Epithelial cell of esophagus (primary cell): ENCODE measurements at places on chromosomes 5 and 9.

DNA sequence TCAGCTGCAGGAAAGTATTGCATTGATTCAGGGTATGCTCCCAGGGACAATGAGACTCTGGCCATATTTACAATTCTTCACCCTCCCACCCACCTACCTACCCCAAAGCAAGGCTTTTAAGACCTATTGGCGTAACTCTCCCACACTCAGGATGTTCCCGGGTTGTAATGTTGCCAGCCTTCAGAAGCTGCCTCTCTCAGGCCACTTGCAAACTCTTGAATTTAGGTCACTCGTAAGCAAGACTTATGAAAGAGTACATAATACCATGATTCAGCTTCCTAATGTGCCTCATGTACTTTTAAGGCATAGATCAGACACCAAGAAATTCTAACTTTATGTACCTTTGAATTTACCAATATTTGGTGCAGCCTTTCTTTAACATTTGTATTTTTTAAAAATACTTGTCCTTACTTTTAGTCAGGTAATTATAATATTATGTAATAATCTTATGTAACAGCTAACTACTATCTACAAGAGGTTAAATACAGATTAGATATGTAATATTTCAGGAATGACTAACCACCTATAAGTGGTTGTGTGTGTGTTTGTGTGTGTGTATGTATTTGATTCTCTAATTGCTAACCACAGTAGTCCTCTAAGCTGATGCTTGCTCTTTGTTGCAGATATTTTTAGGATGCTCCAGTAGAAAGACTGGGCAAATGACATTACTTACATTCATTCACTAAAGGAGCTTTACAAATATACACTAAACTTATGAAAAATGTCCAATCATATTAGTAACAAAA, 630.5 kb upstream of the MEF2C start:
- DNase-seq, result no peak

DNA sequence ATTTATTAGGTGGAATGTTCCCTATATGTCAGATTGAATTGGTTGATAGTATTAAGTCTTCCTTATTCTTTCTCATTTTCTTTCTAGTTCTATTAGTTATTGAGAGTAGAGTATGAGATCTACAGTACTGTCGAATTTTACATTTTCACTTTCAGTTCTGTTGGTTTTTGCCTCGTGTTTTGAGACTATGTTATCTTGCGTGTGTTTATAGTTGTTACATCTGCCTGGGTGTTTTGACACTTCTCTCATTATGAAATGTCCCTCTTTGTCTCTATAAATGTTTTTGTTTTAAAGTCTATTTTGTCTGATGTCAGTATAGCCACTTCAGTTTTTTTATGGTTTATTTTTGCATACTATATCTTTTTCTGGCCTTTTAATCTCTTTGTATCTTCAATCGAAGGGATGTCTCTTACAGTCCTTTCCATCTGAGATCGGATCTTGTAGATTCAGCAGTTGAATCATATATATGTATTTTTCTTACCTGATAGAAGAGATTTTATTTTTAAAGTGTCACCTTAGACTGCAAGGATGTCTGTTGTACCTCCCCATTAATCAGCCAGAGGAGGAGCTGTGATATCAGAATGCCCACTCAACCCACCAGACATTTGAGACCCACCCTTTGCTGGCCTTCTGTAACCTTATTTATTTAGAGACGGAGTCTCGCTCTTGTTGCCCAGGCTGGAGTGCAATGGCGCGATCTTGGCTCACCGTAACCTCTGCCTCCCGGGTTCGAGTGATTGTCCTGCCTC, 20.7 kb downstream of the EHMT1 start:
- DNase-seq, result no peak

DNA sequence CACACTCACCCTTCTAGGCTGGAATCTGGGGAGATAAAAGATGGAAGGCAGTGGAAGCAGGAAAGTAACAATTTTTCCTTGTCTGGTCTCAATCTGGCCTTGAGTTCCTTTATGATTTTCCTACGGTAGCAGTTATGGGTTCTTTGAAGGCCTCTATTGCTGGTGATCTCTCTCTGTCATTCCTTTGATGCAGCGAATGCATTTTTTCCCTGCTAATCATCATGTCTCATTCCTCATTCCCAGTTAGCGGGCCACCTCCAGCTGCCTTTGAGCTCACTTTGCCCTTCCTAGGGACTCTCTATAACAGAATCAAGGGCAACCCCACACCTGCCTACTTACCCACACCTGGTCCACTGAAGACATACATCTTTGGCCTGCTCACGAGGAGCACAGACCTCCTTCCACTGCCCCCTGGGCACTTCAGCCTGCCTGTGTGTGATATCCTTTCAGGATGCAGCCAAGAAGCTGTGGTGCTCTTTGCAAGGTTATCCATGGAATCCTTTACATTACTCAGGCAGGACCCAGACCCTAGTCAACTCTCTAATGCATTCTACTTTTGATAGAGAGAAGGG, 191.7 kb downstream of the DRD1 start:
- no peak for DNase-seq

DNA sequence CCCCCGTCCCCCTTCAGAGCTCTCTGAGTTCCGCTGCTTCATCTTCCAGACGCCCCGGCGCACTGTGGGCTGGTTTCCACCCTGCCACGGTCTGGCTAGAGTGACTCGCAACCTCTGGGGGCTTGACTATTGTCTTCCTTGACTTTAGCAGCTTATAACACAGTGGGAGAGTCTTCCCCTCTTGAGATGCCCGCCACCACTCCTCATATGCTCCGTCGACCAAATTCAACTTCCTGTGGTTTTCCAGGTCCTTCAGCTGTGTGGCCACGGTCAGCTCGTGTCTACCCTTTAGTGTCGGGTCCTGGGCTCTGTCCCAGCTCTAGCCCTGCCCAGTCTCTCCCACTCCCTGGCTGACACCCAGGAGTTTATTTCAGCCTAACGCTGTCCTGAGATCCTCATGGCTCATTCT, 28.2 kb upstream of the NCS1 start:
- no peak for DNase-seq

DNA sequence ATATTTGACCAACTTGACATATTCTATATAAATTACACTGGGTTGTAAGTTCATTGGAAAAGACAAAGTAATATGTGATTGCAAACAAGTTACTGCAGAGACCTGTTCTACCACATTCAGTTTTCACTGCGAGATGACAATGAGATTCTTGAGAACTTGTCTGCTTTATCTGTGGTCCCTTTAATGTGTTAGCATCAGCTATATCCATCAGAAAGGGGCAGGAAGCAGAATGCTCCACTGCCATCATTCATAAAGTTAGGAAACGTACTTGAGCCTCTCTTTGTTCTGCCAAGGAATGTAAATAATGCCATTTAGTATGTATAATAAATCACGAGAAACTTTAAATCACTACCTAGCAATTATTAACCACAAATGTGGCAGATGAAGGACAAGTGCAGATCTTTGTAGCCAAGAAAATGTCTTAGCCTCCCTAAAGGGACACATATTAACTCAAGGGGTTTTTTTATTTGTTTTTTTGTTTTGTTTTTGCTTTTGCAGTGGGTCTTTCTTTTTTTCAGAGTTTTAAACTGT, 59.4 kb downstream of the GIN1 start:
- peak; percentile 6 for DNase-seq

GRCh38 chr9:128150594-128151308, 1.5 kb downstream of the LCN2 start:
- no peak for DNase-seq

GRCh38 chr5:33549982-33550567, 109.3 kb downstream of the TARS1 start:
- no peak for DNase-seq

- DNase-seq, result peak; percentile 48
These were observed 31.8 kb downstream of the FABP6 start for GRCh38 chr5:160260881-160261815.

- peak; percentile 91 for DNase-seq
These were observed at the start of the genes SURF1 and SURF2 for GRCh38 chr9:133356391-133357091. SURF1 (minus strand) TSS chr9:133356487; CDS start chr9:133356453, 34 bp downstream. SURF2 (plus strand) TSS chr9:133356550; CDS start chr9:133356593, 43 bp downstream.

GRCh38 chr9:15485836-15486666, 24.7 kb downstream of the PSIP1 start:
- peak; percentile 24 for DNase-seq

GRCh38 chr5:108607421-108607820, 140.3 kb upstream of the FER start:
- no peak for DNase-seq

DNA sequence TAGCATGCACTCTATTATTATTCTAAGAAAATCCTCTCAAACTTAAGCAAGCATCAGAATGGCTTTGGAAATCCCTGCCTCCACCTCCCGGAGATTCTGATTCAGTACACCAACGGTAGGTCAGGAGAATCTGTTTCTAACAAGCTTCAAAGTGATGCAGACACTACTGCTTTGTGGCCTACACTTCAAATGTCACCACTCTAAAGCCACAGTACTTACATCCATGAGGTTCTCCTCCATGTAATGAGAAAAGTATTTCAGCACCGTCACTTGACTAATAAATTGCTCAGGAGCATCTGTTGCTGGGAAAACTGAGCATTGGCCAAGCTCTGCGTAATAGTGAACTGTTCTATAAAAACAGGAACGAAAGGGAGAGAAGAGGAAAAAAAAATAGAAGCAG, 4.8 kb downstream of the PLK2 start:
- DNase-seq, result peak; percentile 34

DNA sequence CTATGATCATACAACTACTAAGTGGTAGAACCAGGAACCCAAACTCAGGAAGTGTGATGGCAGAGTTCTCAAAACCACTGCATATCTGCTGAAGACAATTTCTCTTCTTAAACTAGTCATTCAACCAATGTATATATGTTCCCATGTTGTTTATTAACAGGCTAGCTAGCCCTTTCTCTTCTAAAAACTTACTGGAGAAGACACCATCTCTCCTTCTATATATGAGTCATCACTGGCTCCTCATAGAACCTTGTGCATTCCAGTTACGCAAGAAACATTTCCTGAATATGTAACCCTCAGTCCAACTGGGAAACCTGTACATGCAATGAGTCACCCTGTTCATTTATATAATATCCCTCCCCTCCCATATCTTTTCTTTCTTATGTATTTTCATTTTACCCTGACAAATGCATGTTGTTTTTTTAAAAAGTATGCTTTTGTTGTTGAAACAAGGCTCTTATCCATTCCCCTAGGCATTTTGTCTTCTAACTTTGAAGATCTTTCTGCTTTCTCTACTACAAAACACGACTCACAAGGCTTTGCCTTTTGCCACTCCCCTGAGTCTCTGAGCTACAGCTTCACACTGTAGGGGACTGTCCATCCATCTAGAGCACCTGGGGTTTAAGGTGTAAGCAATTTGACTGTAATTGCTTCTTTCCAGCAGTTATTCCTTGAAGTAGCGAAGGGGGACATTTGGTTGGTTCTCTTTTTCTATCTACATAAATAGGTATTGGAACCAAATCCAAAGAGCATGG, 119.5 kb downstream of the ANXA1 start:
- peak; percentile 95 for DNase-seq

- no peak for DNase-seq
These were observed 13.8 kb downstream of the SLC44A1 start for GRCh38 chr9:105258225-105258737.

DNA sequence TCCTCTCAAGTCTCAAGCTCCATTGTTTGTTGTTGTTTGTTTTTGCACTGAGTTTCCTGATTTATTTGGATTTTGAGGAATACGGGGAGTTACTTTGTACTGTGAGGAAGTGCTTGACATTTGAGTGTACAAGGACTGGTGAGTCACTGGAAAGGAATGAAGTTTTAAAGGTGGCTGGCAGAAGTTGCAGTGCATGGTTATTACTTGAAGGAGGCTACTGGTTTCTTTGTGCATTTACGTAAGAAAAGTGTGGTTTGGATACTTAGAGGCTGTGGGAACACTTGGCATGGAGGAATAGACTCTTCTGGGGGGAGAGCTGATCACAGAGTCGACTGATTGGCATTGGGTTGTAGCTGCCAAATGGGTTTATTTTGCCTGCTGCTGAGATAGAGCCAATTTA, 919.0 kb downstream of the TAF11L14 start:
- peak; percentile 90 for DNase-seq

- no peak for DNase-seq
These were observed 9.6 kb downstream of the STK10 start for GRCh38 chr5:172178301-172178987.

DNA sequence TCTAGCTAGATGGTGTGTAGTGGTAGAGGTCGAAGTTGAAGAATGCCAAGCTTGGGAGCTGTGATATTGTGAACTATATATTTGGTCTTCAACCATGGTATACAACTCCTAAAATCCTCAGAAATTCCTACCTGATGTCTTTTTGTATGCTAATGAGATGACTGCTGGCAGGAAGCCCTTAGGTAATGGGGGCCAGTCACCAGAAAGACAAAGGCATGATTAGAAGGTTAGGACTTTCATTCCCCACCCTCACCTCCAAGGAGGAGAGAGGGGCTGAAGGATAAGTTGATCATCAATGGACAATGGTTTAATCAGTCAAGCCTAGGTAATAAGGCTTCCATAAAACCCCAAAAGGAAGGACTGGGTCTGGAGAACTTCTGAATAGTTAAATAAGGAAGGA, 285.7 kb upstream of the POU5F2 start:
- DNase-seq, result peak; percentile 8

GRCh38 chr9:468766-469426, 254.2 kb downstream of the DOCK8 start:
- DNase-seq, result no peak

GRCh38 chr5:157109744-157110143, 900 bp upstream of the HAVCR2 start:
- DNase-seq, result no peak

DNA sequence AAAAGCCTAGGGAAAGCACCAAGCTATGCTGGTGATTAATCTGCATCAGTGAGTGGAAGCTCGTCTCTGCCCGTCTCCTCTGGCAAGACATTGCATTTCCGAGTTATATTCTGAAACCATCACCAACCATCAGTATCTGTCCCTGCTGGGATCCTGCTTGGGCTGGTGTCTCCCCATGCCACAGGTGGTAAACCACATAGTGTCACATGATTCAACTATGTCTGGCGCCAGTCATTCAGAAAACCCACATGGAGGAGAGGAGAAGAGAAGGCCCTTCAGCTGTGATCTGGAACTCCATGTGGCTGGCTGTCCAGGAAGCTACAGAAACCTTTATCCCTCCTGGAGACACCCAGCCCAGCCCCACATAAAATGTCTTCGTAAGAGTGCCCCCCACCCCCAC, 4.8 kb downstream of the IL9 start:
- no peak for DNase-seq

- peak; percentile 98 for DNase-seq
These were observed 156.3 kb upstream of the IER5L start for GRCh38 chr9:129334105-129334935.

DNA sequence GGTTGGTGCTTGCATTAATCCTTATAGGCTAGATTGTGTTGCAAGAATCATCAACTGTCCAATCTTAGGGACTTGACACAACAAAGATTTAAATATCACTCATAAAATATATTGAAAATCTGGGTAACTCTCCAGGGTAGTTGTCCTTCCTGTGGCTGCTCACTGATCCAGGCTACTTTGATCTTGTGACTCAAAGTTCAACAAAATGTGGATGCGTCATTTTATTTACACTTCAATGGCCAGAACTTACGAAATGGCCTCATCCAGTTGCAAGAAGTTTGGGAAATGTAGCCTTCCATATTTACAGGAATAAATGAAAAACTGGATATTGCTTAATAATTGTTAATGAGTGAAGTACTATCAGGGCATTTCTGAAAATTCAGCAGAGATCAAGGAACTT, 235.5 kb upstream of the ACTBL2 start:
- peak; percentile 60 for DNase-seq
